H1 (cell line): ENCODE measurements at places on chromosomes 1 and 21. TPM values are rescaled to one million over a fixed set of nuclear protein-coding genes. Genes with fewer than 3 reads are reported as not detected.

The PAQR7 gene
- total RNA-seq = 7.3 and 7.7 TPM in 2 replicates

The RAB3B gene
- total RNA-seq = 36.8 and 37.3 TPM in 2 replicates

The LRRC42 gene
- 54.1 and 54.6 TPM in 2 replicates for total RNA-seq

The CD2 gene
- total RNA-seq = not detected in 2 replicates

The TMPRSS2 gene
- total RNA-seq = 9.2 and 13.2 TPM in 2 replicates

The S100A16 gene
- total RNA-seq = 14.7 and 14.9 TPM in 2 replicates

The FASLG gene
- not detected in 2 replicates for total RNA-seq

The CR1L gene
- total RNA-seq = not detected in 2 replicates

The S100A6 gene
- total RNA-seq = 11.1 and 11.5 TPM in 2 replicates

The GNG12 gene
- 34.5 and 35.8 TPM in 2 replicates for total RNA-seq

The FBLIM1 gene
- 63.2 and 66.6 TPM in 2 replicates for total RNA-seq

The FTCD gene
- 3.3 and 6.0 TPM in 2 replicates for total RNA-seq

The GLUL gene
- 453 and 457 TPM in 2 replicates for total RNA-seq

The SOX13 gene
- total RNA-seq = 173 and 180 TPM in 2 replicates

The AKNAD1 gene
- total RNA-seq = not detected in 2 replicates

The SPRR2G gene
- not detected in 2 replicates for total RNA-seq

The MFAP2 gene
- 172 and 188 TPM in 2 replicates for total RNA-seq

The FAM72C gene
- total RNA-seq = 6.1 and 6.3 TPM in 2 replicates

The ERICH3 gene
- not detected in 2 replicates for total RNA-seq

The ZMYND12 gene
- not detected in 2 replicates for total RNA-seq

The SYTL1 gene
- total RNA-seq = 6.4 and 8.8 TPM in 2 replicates
